ENCODE measurements at places on chromosomes 11 and 22. TPM values are rescaled to one million over a fixed set of nuclear protein-coding genes. Genes with fewer than 3 reads are reported as not detected.

GRCh38 chr11:76310832-76311595 is 69.9 kb downstream of the THAP12 start:
- DNase-seq = no peak
- H3K4me3 ChIP-seq = no peak overlapping the region
- H3K27me3 ChIP-seq = no peaks in the 10 kb centered on the region
- no peak overlapping the region for H3K27ac ChIP-seq
- no peaks in the 10 kb centered on the region for H3K4me1 ChIP-seq

DNA sequence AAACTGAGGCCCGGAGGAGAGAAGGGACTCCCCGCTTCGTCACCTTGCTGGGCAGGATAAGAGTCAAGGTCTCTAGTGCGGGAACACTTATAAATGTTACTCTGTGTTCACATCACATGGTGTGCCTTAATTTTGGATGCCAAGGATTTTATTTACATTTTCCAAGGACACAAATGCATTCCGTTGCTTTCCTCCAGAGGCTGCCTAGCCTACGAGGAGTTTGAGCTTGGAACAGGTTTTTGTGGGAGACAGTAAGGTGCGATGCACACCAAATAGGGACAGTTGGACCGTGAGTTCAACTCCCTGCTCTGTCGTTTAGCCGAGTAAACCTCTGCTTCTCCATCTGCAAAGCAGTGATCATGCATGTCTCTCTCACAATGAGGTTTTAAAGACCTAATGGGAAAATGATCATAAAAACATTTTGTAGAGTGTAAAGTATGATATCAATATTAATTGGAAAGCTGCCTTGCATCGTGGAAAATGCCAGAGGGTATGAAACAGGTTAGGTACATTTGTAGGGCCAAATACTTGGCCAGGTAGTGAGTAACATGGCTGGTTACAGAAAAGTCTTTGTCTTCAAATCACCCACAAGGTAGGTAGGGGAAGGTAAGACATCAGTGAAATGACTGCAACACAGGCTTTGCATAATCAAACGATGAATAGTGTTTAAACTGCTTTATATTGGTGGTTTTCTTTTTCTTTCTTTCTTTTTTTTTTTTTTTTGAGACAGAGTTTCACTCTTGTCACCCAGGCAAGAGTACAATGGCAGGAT is 61.8 kb downstream of the ST3GAL4 start:
- no peaks in the 10 kb centered on the region for H3K27me3 ChIP-seq
- peaks cover 9% of the 10 kb centered on the region for H3K4me1 ChIP-seq
- no peak for DNase-seq
- H3K36me3 ChIP-seq = no peaks in the 10 kb centered on the region

DNA sequence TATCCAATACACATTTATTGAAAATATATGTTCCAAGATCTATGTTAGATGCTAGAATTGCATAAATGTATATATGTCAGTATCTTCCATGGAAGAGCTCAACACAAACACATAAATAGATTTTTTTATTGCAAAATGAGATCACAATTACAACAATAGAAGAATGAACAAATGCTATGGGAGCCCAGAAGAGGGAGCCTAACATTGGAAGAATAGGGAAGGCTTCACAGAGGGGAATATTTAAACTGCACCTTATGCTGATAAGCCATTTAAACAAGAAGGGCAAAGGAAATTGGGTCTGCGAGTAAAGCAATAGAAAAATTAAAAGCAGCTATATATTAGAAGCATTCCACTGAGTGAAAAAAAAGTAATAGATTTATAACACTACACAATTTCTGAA is 96.1 kb upstream of the LRRC55 start:
- H3K27me3 ChIP-seq = no peaks in the 10 kb centered on the region
- DNase-seq = no peak
- H3K4me3 ChIP-seq = no peak overlapping the region
- H3K4me1 ChIP-seq = no peaks in the 10 kb centered on the region
- no peaks in the 10 kb centered on the region for H3K36me3 ChIP-seq

DNA sequence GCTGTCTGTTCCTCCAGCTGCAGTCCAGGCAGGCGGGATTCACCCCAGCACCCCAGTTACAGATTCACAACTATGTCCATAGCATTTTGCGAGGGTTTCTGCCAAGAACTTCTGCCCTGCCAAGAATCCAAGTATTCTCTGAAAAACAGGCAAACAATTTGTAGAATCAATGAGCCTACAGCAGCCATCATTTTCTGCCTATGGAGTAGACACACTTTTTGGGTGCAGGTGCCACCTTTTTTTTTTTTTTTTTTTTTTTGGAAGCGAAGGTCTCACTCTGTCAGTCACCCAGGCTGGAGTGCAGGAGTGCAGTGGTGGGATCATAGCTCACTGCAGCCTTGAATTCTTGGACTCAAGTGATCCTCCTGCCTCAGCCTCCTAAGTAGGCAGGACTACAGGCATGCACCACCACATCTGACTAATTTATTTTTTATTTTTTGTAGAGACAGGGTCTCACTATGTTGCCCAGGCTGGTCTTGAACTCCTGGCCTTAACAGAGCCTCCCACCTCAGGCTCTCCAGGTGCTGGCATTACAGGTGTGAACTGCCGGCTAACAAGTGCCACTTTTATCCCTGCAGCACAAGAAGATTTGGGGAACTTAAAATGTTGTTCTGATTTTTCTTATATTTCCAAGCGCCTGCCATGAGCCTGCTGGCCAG is 195.1 kb downstream of the SNX19 start:
- DNase-seq = no peak
- no peaks in the 10 kb centered on the region for H3K27me3 ChIP-seq
- no peak overlapping the region for H3K27ac ChIP-seq
- no peak overlapping the region for H3K4me3 ChIP-seq

DNA sequence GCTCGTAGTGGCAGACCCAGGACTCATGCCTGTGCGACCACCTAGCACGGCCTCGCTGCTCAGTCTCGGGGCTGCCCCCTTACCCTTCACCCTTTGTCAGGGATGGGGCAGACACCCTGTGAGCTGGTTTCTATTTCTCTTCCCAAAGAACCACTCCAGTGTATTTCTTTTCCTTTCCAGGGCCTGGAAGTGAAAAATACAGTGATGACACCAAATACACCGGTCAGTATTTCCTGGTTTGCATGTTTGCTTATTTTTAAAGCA is 13.7 kb downstream of the TMEM121B start:
- H3K4me1 ChIP-seq = no peaks in the 10 kb centered on the region
- H3K27ac ChIP-seq = peak overlapping the region; percentile 1
- no peaks in the 10 kb centered on the region for H3K27me3 ChIP-seq
- H3K36me3 ChIP-seq = peaks cover 4% of the 10 kb centered on the region

GRCh38 chr11:132904607-132905006 is 627.7 kb downstream of the OPCML start:
- H3K27ac ChIP-seq = no peak overlapping the region
- no peak overlapping the region for H3K4me3 ChIP-seq
- no peak for DNase-seq

- H3K27ac ChIP-seq = no peak overlapping the region
- no peak overlapping the region for H3K4me3 ChIP-seq
- H3K36me3 ChIP-seq = no peaks in the 10 kb centered on the region
- H3K27me3 ChIP-seq = no peaks in the 10 kb centered on the region
Observed at GRCh38 chr11:22197139-22198005, 4.5 kb downstream of the ANO5 start.

- H3K4me3 ChIP-seq = no peak overlapping the region
- H3K27me3 ChIP-seq = no peaks in the 10 kb centered on the region
- H3K36me3 ChIP-seq = no peaks in the 10 kb centered on the region
- no peak for DNase-seq
- no peak overlapping the region for H3K27ac ChIP-seq
- no peaks in the 10 kb centered on the region for H3K4me1 ChIP-seq
Observed at GRCh38 chr22:23862103-23862502, 4.4 kb downstream of the SLC2A11 start.

GRCh38 chr11:2772544-2773031 is 72.8 kb upstream of the KCNQ1OT1 start:
- DNase-seq = peak; percentile 13
- H3K4me3 ChIP-seq = no peak overlapping the region

GRCh38 chr11:101745756-101746155 is 161.9 kb upstream of the TRPC6 start:
- no peaks in the 10 kb centered on the region for H3K36me3 ChIP-seq
- H3K4me1 ChIP-seq = no peaks in the 10 kb centered on the region
- no peak for DNase-seq
- H3K27ac ChIP-seq = no peak overlapping the region
- no peak overlapping the region for H3K4me3 ChIP-seq

GRCh38 chr22:26577081-26577480 is 12.9 kb downstream of the TPST2 start:
- H3K4me1 ChIP-seq = no peaks in the 10 kb centered on the region
- no peaks in the 10 kb centered on the region for H3K36me3 ChIP-seq
- DNase-seq = no peak
- no peak overlapping the region for H3K27ac ChIP-seq
- H3K27me3 ChIP-seq = no peaks in the 10 kb centered on the region
- H3K4me3 ChIP-seq = no peak overlapping the region

DNA sequence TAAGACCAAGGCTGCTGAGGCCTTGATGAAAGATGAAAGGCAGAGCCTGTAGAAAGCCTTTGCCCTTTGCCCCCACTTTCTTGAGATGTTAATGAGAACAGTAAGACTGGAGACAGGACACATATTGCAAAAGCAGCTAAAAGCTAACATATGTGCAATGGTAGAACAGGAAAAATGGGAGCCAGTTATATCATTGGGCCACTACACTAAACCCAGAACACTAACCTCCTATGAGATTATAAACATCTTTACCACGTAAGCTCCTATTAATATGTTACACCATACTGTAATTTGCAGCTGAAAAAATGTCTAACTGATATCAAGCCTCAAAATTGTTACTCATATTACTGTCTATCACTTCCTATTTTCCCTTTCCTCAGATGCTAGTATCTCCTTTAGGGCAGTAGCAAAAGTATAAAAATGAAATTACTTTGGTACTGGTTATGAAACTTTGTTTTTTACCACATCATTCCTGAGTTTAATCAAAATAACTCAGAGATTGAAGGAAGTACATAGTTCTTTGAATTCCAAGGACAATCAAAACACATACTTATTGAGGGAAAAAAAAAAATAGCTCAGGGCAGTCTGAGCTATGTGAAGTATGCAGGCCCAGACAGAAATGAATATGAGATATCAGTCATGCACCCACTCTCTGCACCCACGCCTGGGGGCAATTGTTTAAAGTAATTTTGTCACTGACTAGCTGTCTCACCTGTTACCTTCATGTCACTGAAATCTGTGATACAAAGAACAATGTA is 9.1 kb downstream of the HPS5 start:
- no peaks in the 10 kb centered on the region for H3K36me3 ChIP-seq
- no peak overlapping the region for H3K27ac ChIP-seq
- H3K4me1 ChIP-seq = no peaks in the 10 kb centered on the region

GRCh38 chr11:119422809-119423508 is at the start of gene THY1:
TSS of gene THY1 (minus strand) at chr11:119423172. CDS start at chr11:119420905, 2,267 bp downstream.
- DNase-seq = no peak
- H3K4me3 ChIP-seq = peak within 1 kb of the TSS; percentile 27

Gene L3MBTL2
- 13.2 TPM for total RNA-seq

Gene PNPLA5
- not detected for total RNA-seq

Gene MRPL16
- 91.3 TPM for total RNA-seq

Gene OR8A1
- not detected for total RNA-seq

Gene FOLR1
- 0.59 TPM for total RNA-seq

Gene APLNR
- total RNA-seq = 2.5 TPM

Gene TRIM6
- total RNA-seq = 0.82 TPM

Gene BTBD10
- 34.5 TPM for total RNA-seq

Gene HDAC10
- 59.1 TPM for total RNA-seq

Gene FAT3
- total RNA-seq = 0.10 TPM

Gene SCARF2
- 0.91 TPM for total RNA-seq

Gene DNAJB7
- total RNA-seq = 0.16 TPM

Measured in colonic mucosa (tissue), 4 donors.